ENCODE measurements at places on chromosomes 5 and 9. TPM values are rescaled to one million over a fixed set of nuclear protein-coding genes. Genes with fewer than 3 reads are reported as not detected.

- H3K36me3 ChIP-seq, result no peaks in the 10 kb centered on the region
- no peaks in the 10 kb centered on the region for H3K27me3 ChIP-seq
- DNase-seq, result no peak
- H3K4me3 ChIP-seq, result no peak overlapping the region
- H3K4me1 ChIP-seq, result no peaks in the 10 kb centered on the region
Measured at GRCh38 chr5:75675783-75676182, 41.5 kb downstream of the POC5 start.

- H3K4me3 ChIP-seq, result no peak overlapping the region
- DNase-seq, result no peak
- H3K27ac ChIP-seq, result no peak overlapping the region
- H3K4me1 ChIP-seq, result peaks cover 72% of the 10 kb centered on the region
- H3K36me3 ChIP-seq, result no peaks in the 10 kb centered on the region
Measured at GRCh38 chr9:105248691-105249090, 4.2 kb downstream of the SLC44A1 start.

- H3K4me3 ChIP-seq, result no peak overlapping the region
- no peak for DNase-seq
- H3K4me1 ChIP-seq, result no peaks in the 10 kb centered on the region
- no peaks in the 10 kb centered on the region for H3K27me3 ChIP-seq
- H3K36me3 ChIP-seq, result peaks cover 6% of the 10 kb centered on the region
Measured at GRCh38 chr9:33349743-33350142, 52.6 kb downstream of the AQP7 start.

GRCh38 chr5:96870094-96871026 is 5.9 kb upstream of the ERAP2 start:
- H3K36me3 ChIP-seq, result no peaks in the 10 kb centered on the region
- DNase-seq, result no peak
- no peak overlapping the region for H3K27ac ChIP-seq
- no peak overlapping the region for H3K4me3 ChIP-seq
- no peaks in the 10 kb centered on the region for H3K4me1 ChIP-seq
- H3K27me3 ChIP-seq, result no peaks in the 10 kb centered on the region

DNA sequence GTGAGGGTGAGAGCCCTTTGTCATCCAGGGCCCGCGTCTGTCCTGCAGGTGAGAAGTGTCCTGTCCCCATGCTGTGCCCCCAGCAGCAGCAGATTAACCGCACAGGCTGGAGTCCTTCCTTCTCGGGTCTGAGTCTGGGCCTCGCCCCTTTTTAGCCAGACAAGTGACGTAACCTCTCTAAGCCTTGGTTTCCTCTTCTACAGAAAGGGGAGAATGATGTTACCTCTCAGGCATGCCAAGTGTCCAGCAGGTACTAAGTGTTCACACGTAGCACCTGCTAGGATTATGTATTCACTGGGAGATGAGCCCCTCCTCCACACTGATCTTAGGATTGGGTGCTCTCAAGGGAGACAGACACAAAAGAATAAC is 6.9 kb downstream of the NEURL1B start:
- no peaks in the 10 kb centered on the region for H3K27me3 ChIP-seq
- peaks cover 65% of the 10 kb centered on the region for H3K4me1 ChIP-seq
- no peak overlapping the region for H3K4me3 ChIP-seq
- no peaks in the 10 kb centered on the region for H3K36me3 ChIP-seq

- no peaks in the 10 kb centered on the region for H3K27me3 ChIP-seq
- H3K36me3 ChIP-seq, result no peaks in the 10 kb centered on the region
- DNase-seq, result no peak
- H3K27ac ChIP-seq, result no peak overlapping the region
- no peaks in the 10 kb centered on the region for H3K4me1 ChIP-seq
Measured at GRCh38 chr9:4400731-4401130, 89.5 kb upstream of the SLC1A1 start.

PCDHGC5 gene
- 0.96 TPM for total RNA-seq

GRCh38 chr9:25353783-25354182 is 324.5 kb downstream of the TUSC1 start:
- no peak overlapping the region for H3K27ac ChIP-seq
- no peaks in the 10 kb centered on the region for H3K4me1 ChIP-seq
- H3K27me3 ChIP-seq, result no peaks in the 10 kb centered on the region
- no peaks in the 10 kb centered on the region for H3K36me3 ChIP-seq

TAF7 gene
- 41.9 TPM for total RNA-seq
